ENCODE measurements at places on chromosomes 2 and 18. TPM values are rescaled to one million over a fixed set of nuclear protein-coding genes. Genes with fewer than 3 reads are reported as not detected.

GRCh38 chr2:5897249-5897648 lies 205.1 kb downstream of the SOX11 start:
- H3K36me3 ChIP-seq = no peaks in the 10 kb centered on the region
- no peaks in the 10 kb centered on the region for H3K27me3 ChIP-seq
- no peak overlapping the region for H3K27ac ChIP-seq
- no peak overlapping the region for H3K4me3 ChIP-seq

DNA sequence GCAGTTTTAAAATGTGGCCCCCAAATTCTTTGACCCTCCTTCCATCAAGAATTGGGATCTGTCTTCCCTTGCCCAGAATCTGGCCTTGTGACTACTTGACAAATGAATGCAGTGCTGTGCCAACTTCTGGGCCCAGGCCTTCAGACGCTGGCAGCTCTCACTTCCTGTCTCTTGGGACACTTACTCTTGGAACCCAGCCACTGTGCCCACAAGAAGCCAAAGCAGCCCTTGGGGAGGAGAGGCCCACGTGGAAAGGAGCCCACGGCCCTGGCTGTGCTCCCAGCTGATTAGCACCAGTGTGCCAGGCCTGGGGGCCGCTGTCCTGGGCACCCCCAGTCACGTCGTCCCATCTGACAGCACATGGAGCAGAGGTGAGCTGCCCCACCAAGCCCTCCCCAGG lies 56.6 kb downstream of the RPL37A start:
- H3K4me1 ChIP-seq = peaks cover 12% of the 10 kb centered on the region
- peak; percentile 51 for DNase-seq
- H3K4me3 ChIP-seq = no peak overlapping the region
- H3K27ac ChIP-seq = no peak overlapping the region

Gene IRS1
- polyA plus RNA-seq = 4.9 TPM

Gene NYAP2
- 0.21 TPM for polyA plus RNA-seq

Gene AMER3
- polyA plus RNA-seq = not detected

GRCh38 chr2:73018188-73018825 lies 53.2 kb downstream of the SFXN5 start:
- H3K4me1 ChIP-seq = no peaks in the 10 kb centered on the region
- no peak for DNase-seq
- H3K27me3 ChIP-seq = no peaks in the 10 kb centered on the region
- peaks cover 2% of the 10 kb centered on the region for H3K36me3 ChIP-seq

DNA sequence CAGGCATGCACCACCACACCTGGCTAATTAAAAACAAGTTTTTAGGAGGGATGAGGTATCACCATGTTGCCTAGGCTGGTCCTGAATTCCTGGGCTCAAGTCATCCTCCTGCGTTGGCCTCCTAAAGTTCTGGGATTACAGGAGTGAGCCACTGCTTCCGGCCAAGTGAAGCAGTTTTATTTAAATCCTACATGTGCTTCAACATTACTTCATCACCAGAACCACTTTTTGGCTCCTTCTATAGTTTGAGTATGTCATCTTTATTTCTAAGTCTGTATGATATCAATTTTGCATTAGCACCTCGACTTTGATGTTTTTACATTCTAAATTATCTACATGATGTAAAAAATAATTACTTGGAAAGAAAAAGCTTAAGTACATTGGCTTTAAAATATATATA lies 144.3 kb downstream of the FMNL2 start:
- no peak for DNase-seq
- H3K27me3 ChIP-seq = no peaks in the 10 kb centered on the region
- no peak overlapping the region for H3K4me3 ChIP-seq
- no peaks in the 10 kb centered on the region for H3K36me3 ChIP-seq
- no peak overlapping the region for H3K27ac ChIP-seq

Gene UGT1A10
- 0.03 TPM for polyA plus RNA-seq

GRCh38 chr2:224545884-224546644 lies 39.1 kb downstream of the CUL3 start:
- H3K4me3 ChIP-seq = no peak overlapping the region
- no peaks in the 10 kb centered on the region for H3K27me3 ChIP-seq
- peaks cover 17% of the 10 kb centered on the region for H3K4me1 ChIP-seq
- H3K27ac ChIP-seq = no peak overlapping the region
- DNase-seq = no peak

Gene SPEG
- polyA plus RNA-seq = 10.5 TPM

Gene ASB18
- polyA plus RNA-seq = not detected

DNA sequence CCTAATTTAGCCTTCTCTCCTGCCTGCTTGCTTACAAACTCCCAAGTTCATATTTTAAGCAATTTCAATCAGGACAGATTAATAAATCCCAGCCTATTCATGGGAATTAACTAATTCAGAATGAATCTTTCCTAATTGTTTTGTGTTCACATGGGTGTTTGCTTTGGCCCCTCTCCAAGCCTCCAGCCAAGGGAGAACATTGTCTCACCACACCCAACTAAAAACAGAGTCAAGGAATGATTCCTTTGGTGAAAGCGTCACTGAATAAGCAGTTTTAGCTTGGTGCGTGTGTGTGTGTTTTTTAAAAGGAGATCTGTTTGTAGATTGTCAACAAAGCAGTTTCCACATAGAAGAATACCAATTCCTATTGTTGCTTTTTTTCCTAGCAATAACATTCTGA lies 43.0 kb upstream of the DSG1 start:
- no peak overlapping the region for H3K4me3 ChIP-seq
- DNase-seq = no peak
- no peaks in the 10 kb centered on the region for H3K36me3 ChIP-seq
- no peaks in the 10 kb centered on the region for H3K27me3 ChIP-seq
- H3K4me1 ChIP-seq = peaks cover 5% of the 10 kb centered on the region

DNA sequence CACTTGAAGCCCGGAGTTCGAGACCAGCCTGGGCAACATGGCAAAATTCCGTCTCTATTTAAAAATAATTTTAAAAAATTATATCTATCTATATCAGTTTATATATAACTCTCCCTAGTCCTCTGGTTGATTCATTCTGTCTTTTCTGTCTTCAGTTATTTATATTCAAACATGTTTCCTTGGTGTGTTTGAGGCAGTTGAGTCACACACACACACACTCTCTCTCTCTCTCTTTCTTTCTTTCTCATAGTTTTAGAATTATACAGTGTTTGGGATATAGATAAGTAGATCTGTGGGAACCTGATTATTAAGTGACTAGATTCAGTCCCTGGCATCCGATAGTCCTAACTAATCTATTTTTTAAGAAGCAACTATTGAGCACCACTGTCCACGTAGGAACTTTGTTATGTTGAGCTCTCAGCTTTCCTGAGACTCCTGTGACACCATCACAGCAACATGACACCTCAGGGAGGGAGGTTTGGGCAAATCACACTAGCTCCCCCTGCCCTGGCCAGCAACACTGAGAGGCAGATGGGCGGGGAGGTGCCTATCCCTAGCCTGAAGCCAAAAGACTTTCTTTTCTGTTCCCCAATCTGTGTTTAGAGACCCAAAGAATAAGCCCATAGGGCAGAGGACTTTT lies 482.7 kb downstream of the DLGAP1 start:
- H3K27me3 ChIP-seq = no peaks in the 10 kb centered on the region
- H3K4me3 ChIP-seq = no peak overlapping the region
- H3K36me3 ChIP-seq = no peaks in the 10 kb centered on the region
- no peaks in the 10 kb centered on the region for H3K4me1 ChIP-seq
- DNase-seq = no peak

Gene MLPH
- polyA plus RNA-seq = 71.0 TPM

GRCh38 chr2:182715121-182715891 lies 751 bp upstream of the DNAJC10 start:
- peaks cover 7% of the 10 kb centered on the region for H3K4me1 ChIP-seq
- peak overlapping the region; percentile 96 for H3K4me3 ChIP-seq
- no peaks in the 10 kb centered on the region for H3K27me3 ChIP-seq
- H3K27ac ChIP-seq = peak overlapping the region; percentile 95

- no peak overlapping the region for H3K4me3 ChIP-seq
- no peaks in the 10 kb centered on the region for H3K36me3 ChIP-seq
- no peak overlapping the region for H3K27ac ChIP-seq
- peaks cover 3% of the 10 kb centered on the region for H3K4me1 ChIP-seq
- DNase-seq = no peak
These were observed 38.9 kb upstream of the LPIN2 start for GRCh38 chr18:3051718-3052410.

Gene RAX
- polyA plus RNA-seq = not detected

GRCh38 chr2:160574468-160575140 lies 81.0 kb upstream of the RBMS1 start:
- no peaks in the 10 kb centered on the region for H3K27me3 ChIP-seq
- no peaks in the 10 kb centered on the region for H3K36me3 ChIP-seq
- H3K4me3 ChIP-seq = no peak overlapping the region
- H3K27ac ChIP-seq = no peak overlapping the region

DNA sequence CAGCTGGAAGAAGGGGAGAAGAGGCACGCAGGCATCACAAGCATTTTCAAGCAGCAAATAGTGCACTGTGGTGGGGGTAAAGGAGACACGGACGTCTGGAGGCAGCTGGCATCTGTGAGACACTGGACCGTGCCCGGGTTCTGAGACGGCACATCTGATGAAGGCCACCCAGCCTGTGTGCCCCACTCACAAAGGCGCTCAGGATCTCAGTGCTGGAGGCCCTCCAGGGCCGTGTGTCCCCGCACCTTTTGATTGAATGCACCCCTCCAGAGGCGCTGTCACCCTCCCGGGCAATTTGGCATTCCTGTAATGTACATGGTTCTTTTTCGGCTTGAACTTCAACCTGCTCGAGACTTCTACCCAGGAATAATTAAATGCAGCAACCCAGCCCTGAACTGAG lies 101.5 kb upstream of the ODC1 start:
- no peak for DNase-seq
- no peaks in the 10 kb centered on the region for H3K36me3 ChIP-seq
- H3K4me3 ChIP-seq = no peak overlapping the region
- no peak overlapping the region for H3K27ac ChIP-seq
- no peaks in the 10 kb centered on the region for H3K4me1 ChIP-seq

DNA sequence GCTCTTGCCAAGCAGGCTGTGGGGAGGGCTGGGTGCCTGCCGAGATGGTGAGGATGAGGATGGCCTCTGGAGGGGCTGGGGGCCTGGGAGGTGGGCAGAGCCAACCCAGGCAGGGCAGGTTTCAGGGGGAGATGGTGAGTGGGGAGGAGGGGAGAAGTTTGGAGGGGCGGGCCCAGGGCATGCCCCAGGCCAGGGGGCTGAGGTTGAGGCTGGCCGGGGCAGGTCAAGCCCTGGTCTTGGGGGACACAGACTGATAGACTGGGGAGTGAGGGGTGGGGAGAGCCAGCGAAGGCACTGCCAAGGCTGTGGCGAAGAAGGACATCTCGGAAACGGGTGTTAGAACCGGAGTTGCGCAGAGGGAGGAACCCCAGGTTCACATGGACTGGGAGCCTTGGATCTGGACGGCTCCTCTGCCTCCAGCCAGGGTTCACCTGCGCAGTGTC lies 12.6 kb downstream of the CAPN10 start:
- no peak for DNase-seq
- H3K36me3 ChIP-seq = peaks cover 43% of the 10 kb centered on the region
- H3K4me1 ChIP-seq = peaks cover 16% of the 10 kb centered on the region
- H3K4me3 ChIP-seq = no peak overlapping the region
- H3K27me3 ChIP-seq = no peaks in the 10 kb centered on the region

Gene GTF3C2
- polyA plus RNA-seq = 41.0 TPM

GRCh38 chr18:32879497-32879896 lies 106.7 kb upstream of the KLHL14 start:
- no peaks in the 10 kb centered on the region for H3K4me1 ChIP-seq
- H3K36me3 ChIP-seq = no peaks in the 10 kb centered on the region
- no peak overlapping the region for H3K4me3 ChIP-seq

Gene VIT
- 0.17 TPM for polyA plus RNA-seq

DNA sequence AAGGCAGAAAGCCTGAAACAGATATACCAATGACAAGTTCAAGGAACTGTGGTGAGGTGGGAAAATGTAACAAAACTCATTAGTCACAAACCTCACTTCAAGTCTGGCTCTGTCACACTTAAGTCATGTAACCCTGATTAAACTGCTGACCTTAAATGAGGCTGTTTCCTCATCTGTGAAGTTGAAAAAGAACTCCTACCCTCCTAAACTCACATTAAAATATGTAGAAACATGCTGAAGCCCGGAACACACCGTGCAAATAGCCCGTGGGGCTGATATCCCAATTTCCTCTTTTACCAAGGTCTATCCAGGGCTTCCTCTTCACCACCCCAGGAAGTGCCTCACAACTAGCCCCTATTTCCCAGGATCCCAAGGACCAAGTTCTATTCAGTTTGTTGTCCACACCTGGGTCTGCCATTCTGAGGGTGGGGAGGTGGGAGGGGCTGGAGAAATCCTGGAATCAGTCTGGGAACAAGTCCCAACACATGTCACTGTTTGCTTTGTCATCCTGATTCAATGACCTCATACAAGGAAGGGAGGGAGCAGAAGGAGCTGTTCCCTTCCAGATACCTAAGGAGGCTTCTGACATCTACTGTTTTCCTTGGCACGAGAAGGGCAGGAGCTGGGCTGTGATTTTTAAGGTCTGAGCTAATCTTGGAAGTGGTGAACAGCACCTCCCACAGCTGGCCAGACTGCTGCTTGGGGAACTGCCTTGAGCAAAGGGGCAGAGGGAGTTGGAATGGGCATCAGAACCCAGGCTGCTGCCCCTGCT lies 42.3 kb downstream of the SLC4A1AP start:
- no peak for DNase-seq
- H3K4me3 ChIP-seq = no peak overlapping the region
- no peaks in the 10 kb centered on the region for H3K27me3 ChIP-seq
- H3K27ac ChIP-seq = peak overlapping the region; percentile 89

DNA sequence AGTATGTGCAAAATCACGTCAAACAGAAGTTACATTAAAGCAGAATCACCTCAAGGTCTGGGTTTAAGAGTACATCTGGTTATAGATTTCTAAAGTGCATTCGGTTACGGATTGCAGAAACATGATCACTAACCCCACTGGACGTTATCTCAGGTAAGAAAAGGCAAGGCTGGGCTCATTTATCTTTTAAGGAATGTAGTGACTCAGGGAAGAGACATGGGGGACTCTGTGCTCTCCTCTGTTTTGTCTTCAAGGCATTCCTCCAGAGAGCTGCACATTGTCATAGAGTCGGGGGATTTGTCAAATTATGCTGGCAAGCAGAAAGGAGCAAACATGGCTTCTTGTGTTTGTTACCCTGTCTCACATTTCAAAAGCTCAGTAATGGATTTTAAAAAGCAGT lies 14.3 kb downstream of the WDSUB1 start:
- H3K27ac ChIP-seq = no peak overlapping the region
- H3K27me3 ChIP-seq = no peaks in the 10 kb centered on the region
- H3K36me3 ChIP-seq = no peaks in the 10 kb centered on the region
- no peak overlapping the region for H3K4me3 ChIP-seq
- DNase-seq = no peak
- peaks cover 6% of the 10 kb centered on the region for H3K4me1 ChIP-seq

Gene HS1BP3
- 41.4 TPM for polyA plus RNA-seq

Gene SERPINB13
- 0.20 TPM for polyA plus RNA-seq

Gene TXNDC2
- polyA plus RNA-seq = 0.19 TPM

GRCh38 chr2:85929096-85930050 lies 40.6 kb upstream of the ST3GAL5 start:
- no peaks in the 10 kb centered on the region for H3K27me3 ChIP-seq
- H3K36me3 ChIP-seq = no peaks in the 10 kb centered on the region
- no peak overlapping the region for H3K4me3 ChIP-seq
- H3K27ac ChIP-seq = no peak overlapping the region
